Right ventricle myocardium superior (tissue), 1 donor: ENCODE measurements at places on chromosomes 12 and 14. TPM values are rescaled to one million over a fixed set of nuclear protein-coding genes. Genes with fewer than 3 reads are reported as not detected.

DNA sequence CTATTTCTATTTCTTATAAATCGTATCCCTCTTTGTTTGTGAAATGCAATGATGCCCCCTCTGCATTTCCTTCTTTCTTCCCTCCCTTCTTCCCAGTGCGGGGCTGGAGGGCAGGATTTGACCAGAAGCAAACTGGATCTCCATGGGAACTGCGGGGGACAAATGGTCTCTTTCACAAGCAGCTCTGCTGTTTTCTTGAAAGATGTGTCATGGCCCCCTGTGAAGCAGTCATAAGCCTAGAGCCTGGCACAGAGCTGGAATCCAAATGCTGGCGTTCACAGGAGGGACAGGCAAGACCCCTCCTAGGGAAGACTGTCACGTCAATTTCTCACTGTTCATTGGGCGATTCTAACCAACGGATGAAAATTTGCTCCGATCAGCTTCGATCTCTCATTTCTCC, 203.5 kb upstream of the NOS1 start:
- no peak for DNase-seq

DNA sequence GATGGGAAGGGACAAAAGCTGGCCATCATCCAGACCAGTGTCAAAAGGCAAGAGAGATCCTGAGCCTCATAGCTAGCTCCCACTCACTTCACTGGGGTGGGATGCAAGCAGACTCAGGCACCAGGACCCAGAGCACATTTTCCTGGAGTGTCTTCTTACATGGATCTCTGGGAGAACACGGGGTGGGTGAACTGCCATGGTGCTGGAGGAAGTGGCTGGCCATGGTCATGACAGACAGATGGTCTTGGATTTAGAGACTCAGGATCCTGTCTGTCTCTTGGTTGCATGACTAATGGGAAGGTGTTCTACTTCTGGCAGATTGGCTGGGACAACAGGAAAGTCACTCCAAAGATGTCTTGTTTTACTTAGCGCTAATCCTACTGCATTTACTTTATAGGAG, 311.5 kb downstream of the ATP23 start:
- no peak for DNase-seq

The MSI1 gene
- total RNA-seq, result 5.4 TPM

The KRT4 gene
- total RNA-seq, result not detected

The FIGNL2 gene
- 0.30 TPM for total RNA-seq

GRCh38 chr12:58710901-58711300, 209.4 kb downstream of the LRIG3 start:
- DNase-seq, result no peak

- DNase-seq, result no peak
Observed at GRCh38 chr12:57195611-57196371, 20.8 kb upstream of the NXPH4 start.

The GDF11 gene
- 6.0 TPM for total RNA-seq

The SYT10 gene
- total RNA-seq, result not detected

- no peak for DNase-seq
Observed at GRCh38 chr12:30622509-30622908, 73.2 kb downstream of the IPO8 start.

DNA sequence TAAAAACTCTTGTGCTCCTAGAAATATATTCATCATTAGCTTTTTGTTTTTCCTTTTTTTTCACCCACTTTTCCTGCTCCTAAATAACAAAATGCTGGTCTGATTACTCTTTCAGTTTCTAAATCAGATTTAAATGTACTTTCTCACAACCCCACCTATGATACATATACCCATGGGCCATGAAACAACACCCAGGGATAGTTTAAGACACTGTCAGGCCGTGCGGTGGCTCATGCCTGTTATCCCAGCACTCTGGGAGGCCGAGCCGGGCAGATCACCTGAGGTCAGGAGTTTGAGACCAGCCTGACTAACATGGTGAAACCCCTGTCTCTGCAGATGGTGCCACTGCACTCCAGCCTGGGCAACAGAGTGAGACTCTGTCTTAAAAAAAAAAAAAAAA, 1.6 kb upstream of the NUMB start:
- no peak for DNase-seq

The STYK1 gene
- not detected for total RNA-seq

DNA sequence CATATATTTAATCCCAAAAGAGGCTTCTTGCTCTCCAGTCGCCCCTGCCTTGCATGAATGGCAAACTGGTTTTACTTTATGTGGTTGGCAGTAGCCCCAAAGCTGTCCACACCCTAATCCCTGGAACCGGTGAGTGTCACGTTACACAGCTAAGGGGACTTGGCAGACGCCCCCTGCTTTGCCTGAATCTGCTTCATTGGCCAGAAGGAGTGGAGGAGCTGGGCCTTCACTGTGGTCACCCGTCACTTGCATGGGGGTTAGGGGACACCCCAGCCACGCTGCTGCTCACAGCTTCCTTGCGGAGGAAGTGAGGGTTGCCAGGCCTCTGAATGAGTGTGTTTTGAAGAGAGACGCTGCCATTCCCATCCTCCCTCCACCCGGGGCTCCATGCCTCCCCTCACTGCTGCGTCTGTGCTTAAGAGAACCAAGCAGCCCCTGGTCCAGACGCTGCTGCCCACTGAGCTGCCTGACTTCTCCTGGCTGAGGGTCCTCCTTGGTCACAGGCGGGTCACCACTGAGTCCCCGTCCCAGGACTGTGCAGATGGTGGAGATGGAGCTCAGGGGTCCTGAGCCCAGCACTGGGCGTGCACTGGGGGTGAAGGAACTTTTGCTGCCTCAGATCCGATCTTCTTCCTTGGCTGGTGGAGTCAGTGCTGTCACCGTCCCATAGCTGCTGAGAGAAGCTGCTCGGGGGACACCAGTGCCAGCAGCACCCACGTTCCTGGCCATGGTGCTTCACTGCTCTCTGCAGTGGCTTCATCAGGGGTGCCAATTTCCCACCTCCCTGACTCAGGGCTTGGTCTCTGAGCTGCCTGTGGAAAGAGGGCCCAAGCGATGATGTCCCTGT, 39.8 kb downstream of the GALNT9 start:
- no peak for DNase-seq

GRCh38 chr12:53105712-53106439, 2.6 kb downstream of the SOAT2 start:
- DNase-seq, result no peak

The NRL gene
- 0.75 TPM for total RNA-seq

DNA sequence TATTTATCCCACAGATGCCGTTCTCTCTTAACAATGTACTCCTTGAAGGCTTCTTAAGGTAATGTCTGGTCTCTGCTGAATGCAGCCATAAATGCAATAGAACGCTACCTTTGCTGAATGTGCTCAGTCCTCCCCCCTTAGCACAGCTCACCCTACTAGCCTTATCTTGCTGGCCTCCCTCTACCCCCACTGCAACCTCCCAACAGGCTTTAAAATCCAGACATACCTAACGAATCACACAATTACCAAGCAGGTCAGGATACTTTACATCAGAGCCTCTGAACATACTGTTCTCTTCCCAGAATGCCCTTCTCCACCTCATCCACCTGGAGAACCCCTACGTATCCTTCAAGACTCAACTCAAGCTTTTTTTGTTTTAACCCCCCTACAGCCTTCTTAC, 51.0 kb upstream of the CRADD start:
- no peak for DNase-seq

DNA sequence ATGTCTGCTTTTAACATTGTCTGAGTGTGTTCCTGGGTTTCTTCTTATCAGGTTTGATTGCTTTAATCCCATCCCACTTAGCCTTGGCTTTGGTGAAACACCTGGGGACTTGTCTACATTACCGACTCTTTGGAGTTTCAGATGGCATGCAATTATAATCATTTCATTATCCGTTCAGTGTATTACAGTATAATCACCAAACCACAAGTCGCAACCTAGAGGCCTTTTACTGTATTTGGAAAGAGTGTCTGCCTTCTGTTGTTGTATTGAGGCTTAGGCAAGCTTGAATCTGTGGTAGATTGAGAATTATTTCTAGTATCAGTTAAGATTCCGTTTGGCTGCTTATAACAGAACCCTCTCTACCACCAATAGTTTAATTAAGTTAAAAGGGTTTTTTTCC, 103.9 kb downstream of the TGFB3 start:
- no peak for DNase-seq

DNA sequence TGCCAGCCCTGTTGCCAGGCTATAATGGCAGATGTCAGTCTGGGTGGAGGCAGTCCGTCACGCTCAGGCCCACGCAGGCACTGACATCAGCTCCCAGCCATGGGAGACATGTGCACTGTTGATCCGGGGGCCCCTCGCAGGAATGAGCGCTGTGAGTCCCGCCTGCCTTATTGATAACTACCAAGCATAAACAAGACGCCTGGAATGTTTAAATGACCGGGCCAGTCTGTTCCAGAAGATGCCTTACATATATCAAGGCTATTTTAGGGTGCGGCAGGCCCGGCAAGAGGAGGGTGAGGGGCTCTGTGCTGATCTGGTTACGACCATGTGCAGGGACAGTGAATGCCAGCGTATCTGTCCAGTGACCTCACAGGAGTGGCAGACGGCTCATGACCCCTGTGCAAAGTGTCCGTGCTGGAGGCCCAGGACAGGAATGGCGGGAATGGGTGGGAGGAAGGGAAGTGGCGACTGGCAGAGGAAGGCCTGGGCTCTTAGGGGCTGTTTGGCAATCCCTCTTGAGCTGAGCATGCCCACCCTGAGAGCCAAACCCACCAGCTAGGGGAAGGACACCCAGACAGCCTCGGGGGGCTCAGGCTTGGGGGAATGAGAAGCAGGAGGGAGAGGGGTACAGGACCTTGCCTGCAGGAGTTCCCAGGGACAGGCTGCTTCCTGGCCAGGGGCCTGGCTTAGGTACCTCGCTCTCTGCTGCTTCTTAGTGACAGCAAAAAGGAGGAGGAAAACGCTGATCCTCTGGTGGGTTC, 49.3 kb downstream of the DLK1 start:
- no peak for DNase-seq

GRCh38 chr12:8846305-8846704, 23.9 kb downstream of the A2ML1 start:
- DNase-seq, result no peak

The MDP1 gene
- 18.9 TPM for total RNA-seq

DNA sequence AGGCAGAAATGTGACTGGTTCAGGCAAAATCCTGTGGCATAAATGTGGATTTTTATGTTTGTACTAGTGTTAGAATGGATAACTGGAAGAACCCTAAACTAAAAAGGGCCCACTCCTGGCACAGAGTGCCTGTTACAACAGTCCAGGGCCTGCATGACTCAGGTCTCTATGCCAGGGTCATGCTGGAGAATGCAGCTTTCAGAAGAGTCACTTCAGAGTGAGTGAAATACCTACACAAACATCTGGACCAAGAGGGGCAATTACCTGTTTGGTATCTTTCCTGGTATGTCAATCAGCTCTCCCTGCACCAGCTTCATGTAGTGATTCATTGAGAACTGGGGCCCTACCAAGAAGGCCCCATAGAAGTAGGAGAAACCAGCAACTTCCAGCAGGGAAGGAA, 10.0 kb downstream of the EMG1 start:
- DNase-seq, result no peak

The LMNTD1 gene
- not detected for total RNA-seq

GRCh38 chr12:120822832-120823503, 81.2 kb downstream of the SPPL3 start:
- DNase-seq, result no peak

- no peak for DNase-seq
Observed at GRCh38 chr12:64665514-64665913, 55.2 kb downstream of the RASSF3 start.

- DNase-seq, result no peak
Observed at GRCh38 chr12:100382338-100382737, 25.5 kb downstream of the SLC17A8 start.

DNA sequence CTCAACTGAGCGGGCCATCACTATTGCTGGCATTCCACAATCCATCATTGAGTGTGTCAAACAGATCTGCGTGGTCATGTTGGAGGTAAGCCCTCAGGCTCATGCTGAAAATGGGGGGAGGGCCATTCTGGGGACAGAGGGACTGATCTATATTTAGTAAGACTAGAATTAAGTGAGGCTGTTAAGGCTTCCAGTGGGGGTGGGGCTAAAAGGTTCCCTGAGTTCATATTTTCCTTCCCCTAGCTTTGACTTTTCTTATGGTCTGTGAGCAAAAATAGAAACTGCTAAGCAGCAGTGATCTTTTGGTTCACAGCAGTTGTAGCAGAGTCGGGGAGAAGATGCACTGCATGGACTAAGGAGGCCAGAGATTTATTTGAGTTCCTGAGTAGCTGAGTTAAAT, 9.2 kb downstream of the PCBP2 start:
- DNase-seq, result no peak

- DNase-seq, result peak; percentile 94
Observed at GRCh38 chr12:59595883-59596540, at the start of gene SLC16A7. Gene SLC16A7 (plus strand): TSS chr12:59596029. CDS start chr12:59704802, 108,773 bp downstream.

GRCh38 chr14:99263564-99264330, 8.2 kb downstream of the BCL11B start:
- no peak for DNase-seq

DNA sequence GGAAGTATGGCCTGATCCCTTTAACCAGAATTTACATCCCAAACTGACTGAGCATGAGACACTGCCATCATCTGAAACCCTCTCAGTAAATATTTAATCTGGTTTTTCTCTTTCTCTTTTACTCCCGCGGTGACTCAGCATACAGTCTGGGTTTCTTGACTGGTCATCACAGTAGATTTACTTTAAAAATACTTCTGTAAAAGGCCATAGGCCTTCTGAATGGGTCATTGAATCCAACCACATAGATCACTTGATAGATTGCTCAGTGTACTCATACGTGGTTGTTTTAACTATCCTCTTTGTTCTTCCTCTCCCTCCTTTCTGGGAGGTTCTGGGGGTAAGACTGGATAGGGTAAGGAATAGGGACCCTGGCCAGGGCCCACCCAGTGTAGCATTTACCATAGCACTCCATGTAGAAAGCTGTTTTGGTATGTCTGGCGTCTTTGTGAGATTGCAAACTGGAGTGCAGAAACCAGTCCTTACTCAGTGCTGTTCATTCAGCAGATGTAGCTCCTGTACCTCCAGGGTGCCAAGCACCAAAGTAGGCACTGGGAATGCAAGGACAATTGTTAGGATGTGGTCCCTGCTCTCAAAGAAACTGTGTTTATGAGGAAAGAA, 165.7 kb downstream of the SRGAP1 start:
- no peak for DNase-seq

- DNase-seq, result no peak
Observed at GRCh38 chr14:93044556-93044955, 71.2 kb downstream of the ITPK1 start.

DNA sequence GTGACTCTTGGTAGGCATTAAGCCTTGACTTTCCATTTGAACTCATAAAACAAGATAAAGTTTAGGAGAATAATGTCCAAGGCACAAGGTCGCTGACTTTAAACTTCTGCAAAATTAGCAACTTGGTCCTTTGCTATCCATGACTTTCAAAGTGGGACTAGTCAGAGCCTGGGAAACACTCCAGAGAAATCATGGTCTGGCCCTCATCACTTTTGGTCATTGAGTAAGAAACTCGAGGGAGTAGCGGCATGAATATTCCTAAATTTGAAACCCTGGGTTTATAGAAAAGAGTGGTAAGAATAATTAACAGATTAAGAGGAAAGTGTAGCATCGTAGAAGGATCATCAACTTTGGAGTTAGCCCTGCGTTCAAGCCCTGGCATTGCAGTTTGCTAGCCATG, 16.9 kb upstream of the APPL2 start:
- DNase-seq, result no peak

The KRT73 gene
- not detected for total RNA-seq
